ENCODE measurements at places on chromosomes 7 and 10. TPM values are rescaled to one million over a fixed set of nuclear protein-coding genes. Genes with fewer than 3 reads are reported as not detected.

TMEM196 gene
- not detected for total RNA-seq

NUDT13 gene
- total RNA-seq = 0.70 TPM

MPP7 gene
- 9.1 TPM for total RNA-seq

SKIDA1 gene
- 7.5 TPM for total RNA-seq

SPDYE8 gene
- not detected for total RNA-seq
